ENCODE measurements at places on chromosomes 12 and 14.

DNA sequence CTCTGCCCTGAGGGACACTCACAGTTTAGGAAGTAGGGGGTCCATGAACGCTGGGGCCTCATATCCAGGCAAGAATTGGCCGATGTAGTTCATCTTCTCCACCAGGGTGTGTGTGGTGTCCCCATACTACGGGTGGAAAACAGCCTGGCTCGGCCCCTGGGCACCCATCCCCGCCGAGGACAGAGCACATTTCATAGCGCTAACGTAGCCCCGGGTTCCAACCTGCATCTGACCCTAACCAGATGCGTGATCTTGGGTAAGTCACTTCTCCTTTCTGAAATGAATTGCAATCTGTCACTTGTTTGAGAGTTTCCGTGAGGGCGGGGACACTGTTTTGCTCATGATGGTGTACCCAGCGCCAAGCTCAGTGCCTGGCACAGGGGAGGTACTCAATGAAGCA, 9.0 kb downstream of the HPD start:
- DNase-seq = no peak

GRCh38 chr14:83419420-83419819, 1885.8 kb upstream of the SEL1L start:
- no peak for DNase-seq

DNA sequence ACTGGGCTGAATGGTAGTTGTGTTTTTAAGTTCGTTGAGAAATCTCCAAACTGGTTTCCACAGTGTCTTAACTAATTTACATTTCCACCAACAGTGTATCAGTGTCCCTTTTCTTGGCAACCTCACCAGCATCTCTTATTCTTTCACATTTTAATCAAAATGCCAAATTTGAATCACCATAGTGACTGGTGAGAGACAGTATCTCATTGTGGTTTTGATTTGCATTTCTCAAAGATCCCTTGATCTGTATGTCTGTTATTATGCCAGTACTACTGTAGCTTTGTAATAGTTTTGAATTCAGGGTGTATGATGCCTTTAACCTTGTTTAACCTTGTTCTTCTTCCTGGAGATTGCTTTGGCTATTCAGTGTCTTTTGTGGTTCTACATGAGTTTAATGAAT, 2.2 kb upstream of the EIF2S3B start:
- no peak for DNase-seq

DNA sequence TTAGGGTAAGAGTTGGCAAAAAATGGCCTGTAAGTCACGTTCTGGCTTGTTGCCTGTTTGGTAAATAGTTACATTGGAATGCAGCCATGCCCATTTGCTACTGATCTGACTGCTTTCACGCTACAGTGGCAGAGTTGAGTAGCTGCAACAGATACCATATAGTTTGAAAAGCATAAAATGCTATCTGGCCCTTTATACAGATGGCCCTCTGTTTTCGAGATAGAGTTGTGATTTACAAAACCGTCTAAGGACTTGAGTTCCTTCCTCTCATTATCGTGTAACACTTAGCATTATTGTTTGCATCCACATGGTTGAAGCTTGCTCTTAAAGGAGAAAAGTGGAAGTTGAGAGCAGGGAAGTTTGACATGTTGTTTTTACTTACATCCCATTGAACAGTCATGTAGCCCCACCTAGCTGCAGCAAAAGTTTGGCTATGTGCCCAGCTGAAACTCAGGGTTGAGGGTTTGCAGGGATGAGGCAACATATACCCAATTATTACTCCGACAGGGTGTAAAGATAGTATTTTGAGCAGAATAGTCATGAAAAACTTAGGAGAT, 11.3 kb upstream of the SCFD1 start:
- no peak for DNase-seq

DNA sequence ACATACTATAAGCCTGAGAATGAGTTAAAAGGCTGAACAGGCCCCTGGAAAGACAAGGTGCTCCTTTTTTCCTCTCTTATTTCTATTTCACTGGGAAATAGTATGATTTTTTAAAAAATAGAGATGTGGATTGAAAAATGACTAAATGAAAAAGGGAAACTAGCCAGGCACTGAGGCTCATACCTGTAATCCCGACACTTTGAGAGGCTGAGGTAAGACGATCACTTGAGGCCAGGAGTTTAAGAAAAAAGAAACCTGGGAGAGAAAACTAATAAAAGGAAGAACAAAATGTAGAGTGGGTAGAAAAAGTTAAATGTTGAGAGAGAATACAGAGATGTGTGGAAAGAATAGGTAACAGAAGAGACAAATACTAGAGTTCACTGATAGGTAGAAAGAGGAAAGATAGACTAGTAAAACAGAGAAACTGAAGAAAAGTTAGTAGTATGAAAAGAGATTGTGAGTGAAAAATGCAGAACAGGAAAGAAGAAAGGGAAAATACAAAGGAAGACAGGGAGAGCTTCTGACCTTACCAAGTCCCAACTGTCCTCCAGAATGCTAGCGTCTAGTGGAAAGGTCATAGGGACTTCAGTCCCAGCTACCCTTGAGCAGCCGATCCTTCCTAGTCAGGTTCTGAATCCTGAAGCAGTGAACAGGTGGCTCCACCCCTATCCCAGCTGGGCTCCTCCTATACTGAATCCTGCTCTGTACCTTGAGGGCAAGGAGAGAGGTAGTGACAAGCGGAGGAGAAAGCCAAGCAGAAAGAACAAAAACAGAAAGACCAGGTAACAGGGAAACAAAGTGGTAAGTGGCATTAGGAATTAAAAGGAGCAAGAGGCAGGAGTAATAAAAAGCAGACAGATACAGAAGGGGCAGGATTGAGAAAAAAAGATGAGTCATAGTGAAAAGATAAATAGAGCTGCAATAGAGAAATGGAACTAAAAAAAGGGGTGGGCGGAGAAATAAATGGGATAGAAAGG, 7.3 kb downstream of the TMEM116 start:
- no peak for DNase-seq

GRCh38 chr12:51531978-51532497, 59.0 kb upstream of the SCN8A start:
- DNase-seq = no peak

- DNase-seq = no peak
Measured at GRCh38 chr12:89309440-89309802, 42.9 kb downstream of the DUSP6 start.

DNA sequence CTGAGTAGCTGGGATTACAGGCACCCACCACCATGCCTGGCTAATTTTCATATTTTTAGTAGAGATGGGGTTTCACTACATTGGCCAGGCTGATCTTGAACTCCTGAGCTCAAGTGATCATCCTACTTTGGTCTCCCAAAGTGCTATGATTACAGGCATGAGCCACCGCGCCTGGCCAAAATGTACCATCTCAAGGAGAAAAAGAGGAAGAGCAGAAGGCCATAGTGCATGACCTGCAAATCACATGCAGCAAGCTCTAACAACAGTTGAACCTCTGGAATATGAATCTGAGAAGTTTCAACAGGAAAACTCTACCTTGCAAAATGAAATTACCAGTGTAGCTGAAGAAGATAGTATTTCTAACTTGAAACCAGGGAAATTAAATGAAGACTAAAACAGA, 17.1 kb upstream of the SERPINA1 start:
- no peak for DNase-seq

GRCh38 chr14:94304243-94304642, 11.2 kb upstream of the SERPINA10 start:
- peak; percentile 69 for DNase-seq

DNA sequence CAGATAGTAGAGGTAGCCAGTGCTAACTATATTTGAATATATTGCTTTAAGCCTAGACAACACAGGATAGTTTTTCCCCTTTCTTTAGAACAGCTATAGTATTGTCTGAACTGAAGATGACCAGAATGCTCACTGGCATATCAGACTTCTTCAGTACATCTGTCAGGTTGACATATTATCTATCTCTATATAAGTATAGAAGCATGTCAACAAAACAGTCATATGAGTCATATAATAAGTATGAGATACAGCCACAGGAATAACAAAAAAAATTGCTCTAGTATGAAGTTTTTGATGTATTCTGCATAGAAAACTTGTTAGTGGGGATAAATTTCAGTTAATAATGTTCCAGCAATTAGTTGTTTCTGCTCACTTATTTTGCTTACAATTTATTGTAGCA, 767.7 kb downstream of the LRFN5 start:
- DNase-seq = no peak

DNA sequence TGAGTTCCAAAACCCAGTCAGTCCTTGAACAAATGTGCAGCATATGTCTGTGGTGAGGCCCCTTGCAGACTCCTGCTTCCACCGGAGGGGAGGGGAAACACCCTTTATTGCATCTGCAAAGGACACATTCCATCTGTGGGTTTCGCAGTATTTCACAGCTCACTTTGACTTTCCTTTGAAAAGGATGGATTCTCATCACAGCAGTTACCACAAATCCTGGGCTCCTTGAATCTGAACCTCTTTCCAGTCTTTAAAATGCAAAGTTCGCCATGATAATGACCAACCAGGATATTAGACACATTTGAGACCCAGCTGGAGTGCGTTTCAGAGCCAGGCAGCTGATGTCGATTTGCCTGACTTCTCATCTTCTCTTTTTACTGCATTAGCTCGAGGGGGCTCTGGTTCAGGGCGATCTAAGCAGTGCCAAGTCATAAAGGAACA, 242.4 kb downstream of the SLC15A4 start:
- DNase-seq = no peak

All from vagina (tissue), 2 donors.